BE2C (cell line): ENCODE measurements at places on chromosomes 6 and 20.

DNA sequence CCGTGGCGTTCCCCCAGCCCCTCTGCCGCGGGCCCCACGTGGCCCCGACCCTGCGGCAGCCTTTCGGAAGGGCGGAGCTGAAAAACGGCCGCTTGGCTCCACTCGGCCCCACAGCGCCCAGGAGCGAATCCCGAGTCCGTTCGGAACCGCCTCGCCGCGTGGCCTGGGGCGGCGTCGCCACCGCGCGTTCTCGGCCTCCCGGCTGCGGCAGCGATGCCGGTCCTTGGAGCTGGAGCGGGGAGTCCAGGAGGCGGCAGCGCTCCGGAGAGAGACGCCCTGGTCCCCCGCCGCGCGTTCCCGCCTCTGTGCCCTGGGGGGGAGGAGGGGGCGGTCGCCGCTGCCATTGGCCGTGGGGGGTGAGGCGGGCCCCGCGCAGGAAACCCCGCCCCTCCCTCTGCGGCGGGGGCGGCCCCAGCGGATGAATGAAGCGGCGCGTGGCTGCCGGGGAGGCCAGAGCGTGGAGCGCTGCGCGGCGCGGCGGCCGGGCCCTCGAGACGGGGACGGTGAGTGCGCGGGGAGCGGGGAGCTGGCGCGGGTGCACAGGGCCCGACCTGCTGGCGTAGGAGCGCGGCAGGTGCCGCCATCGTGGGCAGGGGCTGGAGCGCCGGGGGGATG lies at the start of gene SLCO4A1:
Gene SLCO4A1 (plus strand): TSS at position 453 of the 615 bp plus-strand sequence. CDS start 13,952 bp downstream, outside the sequence.
- DNase-seq: peak; percentile 93

GRCh38 chr6:7129784-7130569 lies 22.2 kb downstream of the RREB1 start:
- no peak for DNase-seq

GRCh38 chr6:168851460-168852375 lies 401.9 kb downstream of the THBS2 start:
- DNase-seq: no peak

- no peak for DNase-seq
Measured at GRCh38 chr6:162845972-162846371, 118.2 kb downstream of the PACRG start.

GRCh38 chr6:122869437-122870024 lies 80.5 kb downstream of the SMPDL3A start:
- peak; percentile 19 for DNase-seq

- DNase-seq: peak; percentile 36
Measured at GRCh38 chr6:36443471-36444428, 950 bp downstream of the KCTD20 start.

DNA sequence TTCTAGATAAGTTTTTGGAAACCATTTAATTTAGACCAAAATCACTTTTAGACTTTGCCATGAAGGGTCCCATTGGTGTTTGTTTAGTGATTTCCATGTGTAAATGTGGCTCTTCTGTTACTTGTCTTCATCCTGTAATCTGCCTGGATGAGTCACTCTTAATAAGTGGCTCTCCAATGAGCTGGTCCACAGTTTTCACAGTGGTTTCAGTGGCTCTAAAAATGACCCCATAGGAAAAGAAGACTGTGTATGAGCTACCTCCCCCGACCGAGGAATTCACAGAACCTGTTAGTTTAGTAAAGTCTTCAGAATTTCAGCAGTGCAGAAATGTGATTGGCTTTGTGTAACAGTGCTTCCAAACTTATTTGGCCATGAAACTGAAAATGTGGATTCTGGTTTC lies 492.0 kb upstream of the MARCKS start:
- no peak for DNase-seq

GRCh38 chr6:155030148-155030720 lies 35.1 kb downstream of the TIAM2 start:
- no peak for DNase-seq

DNA sequence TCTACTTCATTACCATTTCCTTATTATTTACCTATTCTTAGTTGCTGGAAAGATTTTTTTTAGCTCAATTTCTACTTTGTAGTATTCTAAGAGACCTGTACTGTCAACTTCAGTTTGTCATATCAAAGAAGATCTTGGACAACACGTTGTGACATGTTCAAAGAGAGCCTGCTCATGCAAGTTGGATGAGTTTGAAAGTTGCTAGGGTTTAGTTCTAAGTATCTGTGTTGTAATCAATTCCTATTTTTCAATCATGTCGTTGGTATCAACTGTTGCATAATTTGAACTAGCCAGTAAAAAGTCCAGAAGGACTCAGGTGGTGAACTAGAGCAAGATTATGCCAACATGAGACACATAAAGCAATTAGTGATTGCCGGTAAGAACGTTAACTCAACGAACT lies 30.2 kb downstream of the PKIB start:
- DNase-seq: no peak

GRCh38 chr20:57395111-57395966 lies 4.1 kb downstream of the RBM38 start:
- no peak for DNase-seq

DNA sequence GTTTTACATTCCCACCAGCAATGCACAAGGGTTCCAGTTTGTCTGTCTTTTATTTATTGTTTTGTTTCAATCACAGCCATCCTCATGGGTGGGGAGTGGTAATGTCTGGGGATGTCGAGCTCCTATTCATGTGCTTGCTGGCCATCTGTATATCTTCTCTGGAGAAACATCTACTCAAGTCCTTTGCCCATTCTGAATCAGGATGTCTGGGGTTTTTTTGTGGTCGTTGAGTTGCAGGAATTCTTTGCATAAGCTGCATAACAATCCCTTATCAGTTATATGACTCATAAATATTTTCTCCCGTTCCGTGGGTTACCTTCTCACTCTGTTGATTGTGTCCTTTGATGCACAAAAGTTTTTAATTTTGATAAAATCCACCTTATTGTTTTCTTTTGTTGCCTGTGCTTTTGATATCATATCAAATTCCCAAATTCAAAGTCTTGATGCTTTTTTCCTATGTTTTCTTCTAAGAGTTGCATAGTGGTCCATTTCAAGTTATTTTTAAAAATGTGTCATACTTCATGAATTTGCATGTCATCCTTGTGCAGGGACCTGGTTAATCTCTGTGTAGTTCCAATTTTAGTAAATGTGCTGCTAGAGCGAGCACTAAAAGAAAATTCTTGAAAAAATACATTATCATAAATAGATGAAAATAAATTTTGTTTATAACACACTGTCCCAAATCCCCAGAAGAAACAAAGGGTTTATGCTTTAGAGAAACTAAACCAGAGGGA lies 54.9 kb upstream of the PDE10A start:
- no peak for DNase-seq

DNA sequence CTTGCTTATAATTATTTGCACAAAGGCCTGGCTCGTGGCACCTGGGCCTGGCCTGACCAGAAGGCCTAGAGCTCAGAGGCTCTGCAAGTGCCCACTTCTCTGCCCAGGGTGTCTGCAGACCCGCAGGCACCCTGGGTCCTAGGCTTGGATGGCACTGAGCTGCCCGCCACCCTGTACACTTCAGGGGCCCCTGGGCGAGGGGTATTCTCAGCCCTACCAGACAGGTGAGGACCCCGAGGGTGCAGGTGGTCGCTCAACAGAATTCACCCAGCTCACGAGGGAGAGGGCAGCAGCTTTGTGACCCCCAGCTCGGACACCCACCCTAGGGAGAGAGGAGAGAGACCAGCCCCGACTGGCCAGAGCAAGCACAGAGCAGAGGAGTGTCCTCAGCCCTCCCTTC lies 83.9 kb downstream of the RIPOR3 start:
- DNase-seq: no peak

GRCh38 chr6:159862103-159862502 lies 28.7 kb upstream of the MAS1 start:
- no peak for DNase-seq
